ENCODE measurements at places on chromosomes 12 and 14.
A peak's percentile ranks its signal among the peaks of the same experiment; 100 is the strongest.

DNA sequence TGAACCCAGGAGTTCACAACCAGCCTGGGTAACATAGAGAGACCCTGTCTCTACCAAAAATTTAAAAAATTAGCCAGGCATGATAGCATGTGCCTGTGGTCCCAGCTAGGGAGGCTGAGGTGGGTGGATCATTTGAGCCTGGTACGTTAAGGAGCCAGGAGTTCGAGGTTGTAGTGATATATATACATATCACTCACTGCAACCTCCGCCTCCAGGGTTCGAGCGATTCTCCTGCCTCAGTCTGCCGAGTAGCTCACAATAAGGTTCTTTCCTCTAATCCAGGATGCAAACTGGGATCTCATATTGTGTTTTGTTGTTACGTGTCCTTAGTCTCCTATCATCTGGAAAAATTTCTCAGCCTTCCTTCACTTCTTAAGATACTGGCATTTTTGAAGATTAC, 24.0 kb upstream of the GSC start:
- no peaks in the 10 kb centered on the region for H3K36me3 ChIP-seq
- H3K4me1 ChIP-seq: no peaks in the 10 kb centered on the region
- DNase-seq: no peak
- H3K27ac ChIP-seq: no peak overlapping the region

GRCh38 chr14:84225268-84225667, 1304.7 kb upstream of the FLRT2 start:
- H3K27ac ChIP-seq: no peak overlapping the region
- H3K27me3 ChIP-seq: no peaks in the 10 kb centered on the region
- DNase-seq: no peak
- no peaks in the 10 kb centered on the region for H3K36me3 ChIP-seq
- H3K4me3 ChIP-seq: no peak overlapping the region

DNA sequence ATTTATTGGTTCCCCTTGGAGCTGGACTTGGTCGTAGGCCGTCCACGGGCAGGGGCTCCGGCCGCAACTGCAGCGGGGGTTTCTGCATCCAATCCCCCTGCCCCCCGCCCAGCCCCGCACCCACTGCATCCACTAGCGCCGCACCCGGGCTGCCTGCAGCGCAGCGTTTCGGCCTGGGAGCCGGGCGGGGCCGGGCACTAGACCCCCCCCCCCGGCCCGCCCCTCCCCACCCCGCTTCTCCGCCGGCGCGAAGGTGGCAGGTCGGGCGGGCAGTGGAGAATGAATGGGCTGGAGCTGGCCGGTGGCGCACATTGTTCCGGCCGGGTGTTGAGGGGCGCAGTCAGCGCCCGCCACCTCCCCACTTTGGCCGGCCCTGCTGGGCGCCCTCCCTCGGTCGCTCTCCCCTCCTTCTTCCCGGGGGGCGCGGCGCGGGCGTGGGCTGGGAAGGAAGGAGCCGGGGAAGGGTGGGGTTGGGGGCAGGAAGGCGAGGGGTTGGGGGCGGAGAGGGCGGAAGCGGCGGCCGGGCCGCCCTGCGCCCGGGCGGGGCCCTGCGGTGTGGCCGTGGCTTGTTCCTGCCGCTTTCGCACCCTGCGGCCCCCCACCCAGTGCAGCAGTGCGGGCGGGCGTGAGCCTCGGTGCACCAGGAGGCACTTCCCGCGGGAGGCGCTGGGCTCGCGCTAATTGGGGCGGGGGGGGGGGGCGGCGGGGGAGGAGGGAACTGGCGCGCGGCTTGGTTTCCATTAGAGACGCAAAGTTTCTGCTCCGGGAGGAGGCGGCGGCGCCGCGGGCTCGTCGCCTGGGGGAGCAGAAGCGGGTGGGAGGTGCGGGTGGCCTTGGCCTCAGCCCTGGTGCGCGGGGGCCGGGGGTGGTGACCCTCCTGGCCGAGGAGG, 841 bp downstream of the CALM1 start:
- DNase-seq: no peak
- peak overlapping the region; percentile 76 for H3K27ac ChIP-seq
- H3K4me3 ChIP-seq: peak overlapping the region; percentile 82
- H3K27me3 ChIP-seq: no peaks in the 10 kb centered on the region
- H3K36me3 ChIP-seq: peaks cover 15% of the 10 kb centered on the region

GRCh38 chr14:101451166-101451565, 110.1 kb upstream of the DIO3 start:
- no peak overlapping the region for H3K4me3 ChIP-seq
- H3K36me3 ChIP-seq: no peaks in the 10 kb centered on the region
- H3K4me1 ChIP-seq: no peaks in the 10 kb centered on the region

- no peaks in the 10 kb centered on the region for H3K27me3 ChIP-seq
- H3K4me3 ChIP-seq: peak within 1 kb of the TSS; percentile 88
- peak within 1 kb of the TSS; percentile 92 for H3K27ac ChIP-seq
Observed at GRCh38 chr14:50667996-50668825, at the start of gene SAV1. Gene SAV1, minus strand, starts transcription at chr14:50668306. Its CDS starts 339 bp downstream, at chr14:50667967.

DNA sequence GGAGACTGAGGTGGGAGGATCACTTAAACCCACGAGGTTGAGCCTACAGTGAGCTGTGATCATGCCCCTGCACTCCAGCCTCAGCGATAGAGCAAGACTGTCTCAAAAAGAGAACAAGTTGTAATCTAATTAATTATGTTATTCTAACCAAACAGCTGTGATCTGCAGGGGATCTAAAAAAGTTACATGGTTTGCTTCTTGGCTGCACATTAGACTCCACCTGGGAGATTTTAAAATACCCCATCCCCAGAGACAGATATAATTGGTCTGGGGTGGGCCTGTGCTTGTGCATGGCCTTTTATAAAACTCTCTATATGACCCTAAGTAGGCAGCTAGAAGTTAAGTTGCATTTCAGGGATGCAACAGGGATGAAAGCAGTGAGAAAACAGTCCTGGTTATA, 76.7 kb downstream of the SCAF11 start:
- no peaks in the 10 kb centered on the region for H3K4me1 ChIP-seq
- H3K27me3 ChIP-seq: no peaks in the 10 kb centered on the region
- H3K4me3 ChIP-seq: no peak overlapping the region
- H3K36me3 ChIP-seq: no peaks in the 10 kb centered on the region

GRCh38 chr12:109461846-109462756, 15.0 kb downstream of the KCTD10 start:
- H3K27me3 ChIP-seq: no peaks in the 10 kb centered on the region
- H3K4me1 ChIP-seq: peaks cover 37% of the 10 kb centered on the region
- H3K36me3 ChIP-seq: peaks cover 4% of the 10 kb centered on the region
- peak overlapping the region; percentile 87 for H3K27ac ChIP-seq
- DNase-seq: no peak

GRCh38 chr12:118391424-118391823, 15.1 kb downstream of the SUDS3 start:
- peaks cover 15% of the 10 kb centered on the region for H3K36me3 ChIP-seq
- DNase-seq: no peak
- H3K4me3 ChIP-seq: no peak overlapping the region

GRCh38 chr12:10661338-10661737, 12.5 kb downstream of the STYK1 start:
- no peaks in the 10 kb centered on the region for H3K27me3 ChIP-seq
- no peak for DNase-seq
- no peaks in the 10 kb centered on the region for H3K36me3 ChIP-seq
- no peak overlapping the region for H3K4me3 ChIP-seq

GRCh38 chr14:75339059-75339458, 60.4 kb downstream of the FOS start:
- no peak for DNase-seq
- H3K4me3 ChIP-seq: no peak overlapping the region
- no peak overlapping the region for H3K27ac ChIP-seq

GRCh38 chr12:6204533-6205143, 4.4 kb downstream of the CD9 start:
- no peak for DNase-seq
- H3K27me3 ChIP-seq: no peaks in the 10 kb centered on the region
- no peaks in the 10 kb centered on the region for H3K36me3 ChIP-seq
- H3K27ac ChIP-seq: peak overlapping the region; percentile 29

GRCh38 chr12:113973109-113973904, 7.2 kb upstream of the RBM19 start:
- H3K27ac ChIP-seq: no peak overlapping the region
- peaks cover 17% of the 10 kb centered on the region for H3K27me3 ChIP-seq
- no peak overlapping the region for H3K4me3 ChIP-seq
- no peaks in the 10 kb centered on the region for H3K4me1 ChIP-seq

DNA sequence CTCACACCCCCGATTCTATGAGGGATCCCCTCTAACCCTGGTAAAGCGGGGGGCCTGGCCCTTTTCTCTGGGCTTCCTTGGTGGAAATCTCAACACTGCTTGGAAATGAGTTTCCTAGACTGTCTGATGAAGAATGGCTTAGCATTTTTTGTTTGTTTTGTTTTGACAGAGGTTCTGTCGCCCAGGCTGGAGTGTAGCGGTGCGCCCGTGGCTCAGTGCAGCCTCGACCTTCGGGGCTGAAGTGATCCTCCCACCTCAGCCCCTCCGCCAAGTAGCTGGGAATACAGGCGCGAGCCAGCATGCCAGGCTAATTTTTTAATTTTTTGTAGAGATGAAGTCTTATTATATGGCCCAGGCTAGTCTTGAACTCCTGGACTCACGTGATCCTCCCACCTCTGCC, 30.3 kb downstream of the TC2N start:
- no peak overlapping the region for H3K27ac ChIP-seq
- no peak for DNase-seq
- H3K4me3 ChIP-seq: peak overlapping the region; percentile 55
- peaks cover 3% of the 10 kb centered on the region for H3K4me1 ChIP-seq
- peaks cover 28% of the 10 kb centered on the region for H3K27me3 ChIP-seq

DNA sequence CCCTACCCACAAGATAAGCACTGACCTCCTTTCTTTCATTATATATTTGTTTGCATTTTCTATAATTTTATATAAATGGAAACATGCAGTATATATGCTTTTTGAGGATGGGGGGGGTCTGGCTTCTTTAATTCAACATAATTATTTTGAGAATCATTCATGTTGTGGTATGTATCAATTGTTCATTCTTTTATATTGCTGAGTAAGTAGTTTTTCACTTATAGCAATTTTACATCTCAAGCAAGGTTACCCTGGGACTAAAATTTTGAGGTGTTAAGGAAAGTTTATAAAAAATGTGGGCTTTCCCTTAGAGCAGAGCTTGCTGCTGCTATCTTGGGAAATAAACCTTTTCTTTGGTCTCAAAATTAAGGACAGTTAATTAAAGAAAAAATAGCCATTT, 89.9 kb upstream of the EGLN3 start:
- no peaks in the 10 kb centered on the region for H3K36me3 ChIP-seq
- no peaks in the 10 kb centered on the region for H3K27me3 ChIP-seq
- no peaks in the 10 kb centered on the region for H3K4me1 ChIP-seq
- no peak for DNase-seq
- H3K27ac ChIP-seq: no peak overlapping the region
- no peak overlapping the region for H3K4me3 ChIP-seq

DNA sequence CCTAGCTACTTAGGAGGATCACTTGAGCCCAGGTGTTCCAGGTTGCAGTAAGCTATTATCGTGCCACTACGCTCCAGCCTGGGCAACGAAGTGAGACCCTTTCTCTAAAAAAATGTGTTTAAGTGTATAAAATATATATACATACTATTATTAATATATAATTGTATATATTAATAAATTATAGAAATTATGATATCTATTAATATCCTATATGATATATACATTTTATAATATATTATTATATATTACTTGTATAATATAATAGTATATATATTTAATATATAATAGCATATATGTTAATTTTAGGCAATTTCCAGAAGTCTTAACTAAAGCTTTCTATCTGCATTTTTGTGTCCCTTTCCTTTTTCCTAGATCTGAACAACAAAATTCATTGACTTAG, 12.3 kb downstream of the ALDH1L2 start:
- H3K27ac ChIP-seq: no peak overlapping the region
- no peak overlapping the region for H3K4me3 ChIP-seq
- no peaks in the 10 kb centered on the region for H3K36me3 ChIP-seq
- no peaks in the 10 kb centered on the region for H3K27me3 ChIP-seq
- no peaks in the 10 kb centered on the region for H3K4me1 ChIP-seq

GRCh38 chr12:53838978-53839377, 87.2 kb upstream of the CISTR start:
- DNase-seq: no peak
- peak overlapping the region; percentile 99 for H3K27ac ChIP-seq
- H3K4me1 ChIP-seq: peaks cover 10% of the 10 kb centered on the region
- H3K27me3 ChIP-seq: no peaks in the 10 kb centered on the region

- peaks cover 9% of the 10 kb centered on the region for H3K4me1 ChIP-seq
- H3K4me3 ChIP-seq: no peak overlapping the region
- no peaks in the 10 kb centered on the region for H3K27me3 ChIP-seq
- no peak overlapping the region for H3K27ac ChIP-seq
- H3K36me3 ChIP-seq: no peaks in the 10 kb centered on the region
Observed at GRCh38 chr12:100165356-100165755, 22.7 kb upstream of the BLTP3B start.

- no peak for DNase-seq
- H3K4me1 ChIP-seq: no peaks in the 10 kb centered on the region
- H3K4me3 ChIP-seq: no peak overlapping the region
Observed at GRCh38 chr12:104521731-104522130, 65.0 kb downstream of the CHST11 start.

- no peak overlapping the region for H3K27ac ChIP-seq
- DNase-seq: no peak
- no peaks in the 10 kb centered on the region for H3K27me3 ChIP-seq
Observed at GRCh38 chr14:51996148-51996746, 6.9 kb downstream of the RTRAF start.

- H3K4me1 ChIP-seq: no peaks in the 10 kb centered on the region
- no peaks in the 10 kb centered on the region for H3K27me3 ChIP-seq
Observed at GRCh38 chr14:36424478-36425102, 95.4 kb downstream of the NKX2-1 start.

DNA sequence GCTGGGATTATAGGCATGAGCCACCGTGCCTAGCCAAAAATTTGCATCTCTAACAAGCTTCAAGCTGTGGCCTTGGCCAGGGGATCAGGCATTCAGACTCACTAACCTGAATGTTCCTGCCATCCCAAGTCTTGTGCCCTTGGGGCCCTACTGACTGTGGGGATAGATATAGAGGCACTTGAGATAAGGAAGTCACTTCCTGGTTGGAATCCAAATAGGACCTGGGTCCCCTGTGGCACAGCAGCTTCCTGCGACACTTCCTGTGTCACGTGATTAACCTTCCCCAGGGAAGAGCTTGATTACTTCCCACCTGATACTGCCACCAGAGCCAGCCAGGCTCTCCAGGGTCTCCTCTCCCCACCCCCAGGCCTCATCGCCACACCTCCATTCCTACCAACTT, 128.2 kb downstream of the BCL11B start:
- no peak overlapping the region for H3K4me3 ChIP-seq
- H3K36me3 ChIP-seq: no peaks in the 10 kb centered on the region
- H3K27ac ChIP-seq: no peak overlapping the region

GRCh38 chr14:63164108-63164683, 40.0 kb upstream of the RHOJ start:
- no peaks in the 10 kb centered on the region for H3K27me3 ChIP-seq
- no peaks in the 10 kb centered on the region for H3K36me3 ChIP-seq
- H3K4me3 ChIP-seq: no peak overlapping the region
- no peaks in the 10 kb centered on the region for H3K4me1 ChIP-seq
- DNase-seq: no peak
- H3K27ac ChIP-seq: no peak overlapping the region

DNA sequence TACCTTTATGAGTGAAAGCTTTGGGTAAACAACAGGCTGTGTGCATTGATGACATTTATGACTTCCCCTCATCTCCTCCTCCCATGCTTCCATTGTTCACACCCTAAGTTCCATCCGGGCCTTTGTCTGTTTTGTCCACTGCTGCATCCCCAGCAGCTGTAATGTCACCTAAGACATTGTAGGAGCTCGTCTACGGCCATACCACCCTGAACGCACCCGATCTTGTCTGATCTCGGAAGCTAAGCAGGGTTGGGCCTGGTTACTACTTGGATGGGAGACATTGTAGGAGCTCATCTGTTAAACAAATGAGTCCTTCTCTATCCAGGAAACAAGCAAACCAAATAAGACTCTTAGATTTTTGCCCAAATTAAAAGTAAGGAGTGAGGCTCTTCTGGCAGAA, 40.4 kb upstream of the SYCP3 start:
- no peaks in the 10 kb centered on the region for H3K27me3 ChIP-seq
- H3K4me1 ChIP-seq: no peaks in the 10 kb centered on the region
- no peak overlapping the region for H3K27ac ChIP-seq
- H3K36me3 ChIP-seq: no peaks in the 10 kb centered on the region
- no peak overlapping the region for H3K4me3 ChIP-seq
- DNase-seq: no peak
